ENCODE measurements at places on chromosomes 12 and 14.
A peak's percentile ranks its signal among the peaks of the same experiment; 100 is the strongest.

DNA sequence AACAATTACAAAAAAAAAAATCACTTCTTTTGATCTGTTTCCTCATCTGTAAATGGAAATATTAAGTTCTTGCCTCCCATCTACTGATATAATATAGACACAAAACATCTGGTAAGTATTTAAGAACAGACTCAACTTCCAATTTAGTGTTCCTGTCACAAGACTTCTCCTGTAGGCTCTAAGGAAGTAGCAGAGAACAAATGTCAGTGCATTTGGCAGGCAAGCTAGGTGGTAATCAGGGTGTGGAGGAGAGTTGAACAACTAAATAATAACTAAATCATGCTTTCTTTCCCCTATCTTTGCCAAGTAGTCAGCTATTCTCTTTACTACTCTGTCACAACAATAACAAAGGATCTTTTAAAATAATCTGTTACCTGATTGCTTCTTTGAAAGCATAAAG lies 22.1 kb downstream of the BAZ1A start:
- no peak for DNase-seq

GRCh38 chr12:116026768-116027550 lies 250.5 kb downstream of the MED13L start:
- DNase-seq = no peak

- no peak for DNase-seq
Observed at GRCh38 chr12:62717643-62718042, 217.3 kb downstream of the PPM1H start.

DNA sequence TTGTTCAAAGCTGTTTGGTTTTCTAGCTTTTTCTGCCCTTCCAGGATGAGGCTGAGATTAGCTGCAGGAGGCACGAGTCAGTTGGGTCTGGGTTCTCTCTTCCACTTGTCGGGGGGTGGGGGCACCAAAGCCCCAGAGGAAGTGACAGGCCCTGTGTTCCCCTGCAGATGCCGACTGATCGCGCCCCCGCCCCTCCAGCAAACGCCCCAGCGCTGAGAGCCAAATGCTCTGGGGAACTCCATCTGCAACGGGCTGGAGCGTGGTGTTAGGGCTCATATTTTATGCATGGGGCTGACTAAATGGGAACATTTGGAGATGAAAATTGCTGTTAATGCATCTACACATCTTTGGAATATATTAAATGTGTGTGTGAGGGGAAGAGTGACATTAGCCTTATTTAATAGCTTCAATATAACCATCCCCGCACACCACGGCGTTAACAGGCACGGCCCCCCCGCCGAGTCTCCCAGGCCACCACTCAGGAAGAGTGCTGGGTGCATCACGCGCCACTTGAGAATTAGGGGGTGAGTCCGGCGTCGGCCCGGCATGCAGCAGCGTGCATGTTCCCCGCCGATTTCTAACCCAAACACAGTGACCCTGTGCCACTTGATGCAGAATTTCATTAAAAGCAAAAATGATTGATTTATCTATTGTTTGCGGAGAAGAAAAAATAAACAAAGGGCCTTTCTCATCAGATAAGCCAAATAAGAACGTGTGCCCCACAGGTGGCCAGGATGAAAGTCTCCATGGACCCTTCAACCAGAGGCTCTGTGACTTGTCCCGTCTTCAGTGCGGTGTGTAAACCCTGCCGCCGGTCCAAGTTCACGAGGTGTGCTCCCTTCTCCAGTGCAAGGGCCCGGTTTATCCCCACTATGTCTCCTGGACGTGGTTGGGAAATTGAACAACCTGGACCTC lies 165.0 kb upstream of the RTL1 start:
- DNase-seq = no peak

- no peak for DNase-seq
Observed at GRCh38 chr12:56315249-56315621, 553 bp downstream of the CNPY2 start.

DNA sequence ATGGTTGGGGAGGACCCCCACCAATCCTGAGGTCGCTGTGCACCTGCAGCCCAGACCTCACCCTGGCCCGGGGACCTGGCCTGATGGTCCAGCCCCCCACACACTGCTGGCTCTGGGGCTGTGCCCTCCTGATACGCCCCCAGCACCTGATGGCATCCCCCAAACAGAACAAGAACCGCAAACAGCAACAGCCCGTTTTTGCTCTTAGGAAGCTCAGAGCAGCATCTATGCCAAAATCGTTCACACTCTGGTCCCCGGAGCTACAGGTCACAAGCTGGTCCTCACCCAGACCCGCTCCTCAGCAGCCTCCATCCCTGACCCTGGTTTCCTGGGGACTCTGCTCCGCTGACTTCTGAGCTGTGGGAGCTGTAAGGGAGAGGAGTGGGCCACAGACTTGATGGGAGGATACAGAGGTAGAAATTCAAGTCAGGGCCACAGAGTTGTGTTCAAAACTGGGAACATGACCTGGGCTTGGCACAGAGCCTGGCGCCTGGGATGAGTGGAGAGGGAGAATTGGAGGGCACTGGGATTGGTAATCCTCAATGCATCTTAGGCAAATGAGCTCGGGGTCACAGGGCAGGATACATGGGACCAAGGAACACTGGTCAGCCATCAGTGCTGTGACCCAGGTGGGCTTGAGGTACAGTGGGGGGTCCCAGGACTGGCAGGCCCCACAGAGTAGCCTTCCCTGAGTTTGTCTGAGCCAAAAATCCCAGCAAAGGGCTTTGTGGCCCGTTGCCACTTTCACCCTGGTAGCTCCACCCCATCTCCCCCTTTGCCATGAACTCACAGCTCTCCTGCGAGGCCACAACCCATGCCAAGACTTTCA lies 170.9 kb upstream of the RTL1 start:
- no peak for DNase-seq

- no peak for DNase-seq
Observed at GRCh38 chr12:50740307-50740706, 23.6 kb upstream of the ATF1 start.

- no peak for DNase-seq
Observed at GRCh38 chr12:53963434-53964314, 9.0 kb downstream of the HOXC12 start.

GRCh38 chr14:93347850-93348249 lies 868 bp downstream of the COX8C start:
- DNase-seq = no peak

GRCh38 chr12:22525426-22525825 lies 18.9 kb downstream of the C2CD5 start:
- DNase-seq = no peak

GRCh38 chr12:46667551-46667950 lies 158.2 kb downstream of the SLC38A4 start:
- DNase-seq = no peak

DNA sequence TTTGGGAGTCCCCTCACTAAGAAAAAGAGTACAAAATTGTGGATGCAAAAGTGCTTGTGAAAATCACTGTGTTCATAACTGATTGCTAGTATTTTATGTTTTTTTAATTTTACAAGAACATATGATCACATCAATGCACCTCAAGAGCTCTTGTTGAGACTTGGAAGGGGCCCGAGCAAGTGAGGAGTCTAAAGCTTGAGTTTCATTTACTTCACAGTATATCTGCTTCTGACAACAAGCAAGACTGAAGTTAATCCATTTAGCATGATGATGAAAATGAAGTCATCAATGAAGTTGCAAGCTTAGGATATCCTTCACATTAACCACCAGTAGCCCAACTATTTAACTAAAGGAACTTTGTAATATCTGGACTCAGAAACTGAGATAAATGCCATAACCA lies 182.5 kb upstream of the DIO2 start:
- no peak for DNase-seq

DNA sequence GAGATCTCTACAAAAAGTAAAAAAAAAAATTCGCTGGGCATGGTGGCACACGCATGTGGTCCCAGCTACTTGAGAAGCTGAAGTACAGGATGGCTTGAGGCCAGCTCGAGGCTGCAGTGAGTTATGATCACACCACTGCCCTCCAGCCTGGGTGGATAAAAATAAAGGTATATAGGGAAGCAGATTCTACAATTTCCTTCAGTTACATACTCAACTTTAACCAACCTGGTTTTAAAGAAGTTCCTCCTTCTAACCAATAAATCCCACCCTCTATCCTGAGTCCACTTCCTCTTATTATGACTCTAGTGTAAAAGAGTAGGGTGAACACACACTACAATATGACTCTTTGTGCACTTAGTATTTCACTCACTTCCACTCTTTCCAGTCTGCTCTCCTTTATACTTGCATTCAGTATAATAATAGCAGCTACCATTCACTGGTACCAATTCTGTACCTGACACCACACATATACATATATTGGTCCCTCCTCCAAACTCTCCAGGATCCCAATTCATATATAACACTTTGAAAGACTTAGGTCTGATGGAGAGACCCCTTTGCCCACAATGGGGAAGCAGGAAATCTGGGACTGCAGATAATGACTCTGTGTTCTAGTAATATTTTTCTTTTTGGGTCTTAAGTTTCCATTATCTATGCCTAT lies 2.3 kb downstream of the ARF3 start:
- no peak for DNase-seq

- DNase-seq = no peak
Observed at GRCh38 chr14:96400495-96400894, 8.6 kb downstream of the AK7 start.

GRCh38 chr14:76644855-76645518 lies 116.3 kb upstream of the VASH1 start:
- peak; percentile 44 for DNase-seq

- DNase-seq = no peak
Observed at GRCh38 chr12:15186597-15186996, 34.6 kb downstream of the RERG start.

DNA sequence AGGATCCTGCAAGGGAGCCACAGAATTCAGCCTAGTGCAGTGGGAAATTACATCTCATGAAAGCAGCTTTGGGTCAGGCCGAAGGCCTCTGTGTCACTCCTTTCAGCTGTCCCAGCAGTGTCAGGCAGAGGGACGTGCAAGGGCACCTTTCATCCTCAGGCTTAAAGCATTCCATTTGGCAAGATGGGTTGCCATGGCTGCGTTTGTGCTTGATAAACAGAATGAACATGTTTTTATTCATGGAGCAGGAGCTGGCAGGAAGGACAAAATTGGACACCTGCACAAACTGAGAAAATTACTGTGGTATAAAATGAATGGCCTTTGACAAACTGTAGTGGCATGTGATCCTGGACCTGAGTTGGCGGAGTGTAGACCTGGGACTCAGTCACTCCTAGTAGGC lies 29.4 kb downstream of the ACAD10 start:
- no peak for DNase-seq

GRCh38 chr14:81955123-81955522 lies 421.5 kb upstream of the SEL1L start:
- no peak for DNase-seq

- peak; percentile 6 for DNase-seq
Observed at GRCh38 chr12:60684988-60685655, 1089.3 kb downstream of the SLC16A7 start.

DNA sequence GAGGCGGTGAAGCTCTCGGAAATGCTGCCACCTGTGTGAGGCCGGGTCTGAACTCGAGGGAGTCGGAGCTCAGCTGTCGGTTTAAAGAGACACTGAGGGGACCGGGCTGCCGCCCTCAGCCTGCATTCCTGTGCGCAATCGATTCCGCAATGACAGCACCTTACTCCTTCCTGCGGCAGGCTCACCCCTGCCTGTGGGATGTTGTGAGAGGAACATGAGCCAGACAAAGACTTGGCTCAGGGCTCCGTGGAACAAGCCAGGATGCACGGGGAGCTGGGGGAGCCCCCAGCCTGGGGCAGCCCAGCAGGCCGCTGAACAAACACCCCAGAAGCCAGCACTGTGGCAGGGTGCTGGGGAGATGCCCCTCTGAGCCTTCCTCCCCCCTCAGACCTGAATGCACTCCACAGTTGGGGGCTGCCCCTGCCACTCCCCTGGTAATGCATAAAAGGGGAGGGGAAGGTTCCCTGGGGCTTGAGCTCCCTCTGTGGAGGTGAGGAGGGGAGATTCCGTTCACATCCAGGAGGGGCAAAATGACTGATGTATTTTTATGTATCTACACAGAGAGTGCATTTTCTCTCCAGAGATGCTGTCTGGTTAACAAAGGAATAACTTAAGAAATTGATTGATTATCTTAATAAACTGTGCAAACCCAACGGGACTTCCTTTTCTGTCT lies 20.6 kb downstream of the RFLNA start:
- DNase-seq = no peak

- no peak for DNase-seq
Observed at GRCh38 chr12:11240348-11240930, 29.1 kb downstream of the PRB3 start.

DNA sequence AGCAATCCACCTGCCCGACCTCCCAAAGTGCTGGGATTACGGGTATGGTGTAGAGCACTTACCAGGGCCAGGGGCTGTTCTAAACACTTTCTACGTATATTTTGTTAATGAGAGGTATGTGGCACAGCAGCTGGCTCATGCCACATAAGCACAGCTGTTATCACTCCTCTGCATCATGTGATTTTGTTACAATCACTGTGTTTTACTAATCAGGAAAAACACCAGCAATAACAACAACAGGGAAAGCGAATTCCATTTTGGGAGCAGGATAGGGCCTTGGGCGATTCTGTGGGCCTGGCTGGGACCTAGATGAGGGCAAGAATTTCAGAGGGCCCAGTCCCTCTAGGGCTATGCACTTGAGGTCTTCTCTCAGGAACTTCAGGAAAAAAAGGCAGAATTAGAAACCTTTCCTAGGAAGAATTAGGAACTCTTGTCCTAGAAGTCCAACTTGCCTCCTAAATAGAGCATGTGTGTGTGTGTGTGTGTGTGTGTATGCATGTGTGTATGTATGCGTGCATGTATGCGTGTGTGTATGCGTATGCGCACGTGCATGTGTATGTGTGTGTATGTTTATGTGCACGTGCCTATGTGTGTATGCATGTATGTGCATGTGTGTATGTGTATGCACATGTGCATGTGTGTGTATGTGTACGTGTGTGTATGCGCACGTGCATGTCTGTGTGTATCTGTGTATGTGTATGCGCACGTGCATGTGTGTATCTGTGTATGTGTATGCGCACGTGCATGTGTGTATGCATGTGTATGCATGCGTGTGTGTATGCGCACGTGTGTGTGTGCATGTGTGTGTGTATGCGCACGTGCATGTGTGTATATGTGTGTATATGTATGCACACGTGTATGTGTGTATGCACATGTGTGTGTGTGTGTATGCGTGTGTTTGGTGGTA lies 41.8 kb upstream of the CORO1C start:
- no peak for DNase-seq

DNA sequence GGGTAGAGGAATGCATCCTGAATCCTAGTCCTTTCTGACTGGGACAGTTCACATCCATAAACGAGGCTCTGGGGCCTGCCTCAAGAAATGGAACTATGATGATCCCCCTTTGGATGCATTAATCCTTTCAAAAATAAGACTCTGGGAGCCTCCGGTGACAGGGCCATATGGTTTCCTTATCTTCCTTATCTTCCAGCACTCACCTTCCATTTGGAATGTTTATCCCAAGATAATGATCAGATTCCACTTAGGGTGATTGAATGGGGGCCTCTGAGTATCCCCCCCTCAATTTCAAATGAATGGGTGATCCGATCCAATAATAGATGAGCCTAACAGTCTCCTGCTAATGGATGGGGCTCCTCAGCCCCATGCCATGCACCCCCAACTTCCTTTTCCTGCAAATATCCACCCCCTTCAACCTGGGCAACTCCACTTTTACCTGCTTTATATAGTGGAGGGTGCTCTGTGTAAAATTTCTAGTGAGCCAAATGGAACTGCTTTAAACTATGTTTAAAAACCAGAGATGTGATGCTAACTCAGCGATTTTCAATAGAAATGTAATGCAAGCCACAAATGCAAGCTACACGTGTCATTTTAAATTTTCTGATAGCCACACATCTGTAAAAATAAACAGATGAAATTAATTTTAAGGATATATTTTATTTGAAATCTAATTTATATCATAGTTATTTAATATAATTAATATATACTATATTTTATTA lies 157.8 kb downstream of the ZFP36L1 start:
- DNase-seq = no peak

GRCh38 chr12:81120961-81121360 lies 43.1 kb downstream of the ACSS3 start:
- DNase-seq = no peak
